Upper lobe of left lung (tissue), 6 donors: ENCODE measurements at places on chromosomes 11 and 22.
A peak's percentile ranks its signal among the peaks of the same experiment; 100 is the strongest.

GRCh38 chr11:19176629-19177186 lies 25.1 kb downstream of the CSRP3 start:
- no peak for DNase-seq

GRCh38 chr22:46528121-46528610 lies 9.3 kb downstream of the CELSR1 start:
- DNase-seq = peak; percentile 82

GRCh38 chr22:36930041-36930935 lies 16.9 kb downstream of the CSF2RB start:
- no peak for DNase-seq

DNA sequence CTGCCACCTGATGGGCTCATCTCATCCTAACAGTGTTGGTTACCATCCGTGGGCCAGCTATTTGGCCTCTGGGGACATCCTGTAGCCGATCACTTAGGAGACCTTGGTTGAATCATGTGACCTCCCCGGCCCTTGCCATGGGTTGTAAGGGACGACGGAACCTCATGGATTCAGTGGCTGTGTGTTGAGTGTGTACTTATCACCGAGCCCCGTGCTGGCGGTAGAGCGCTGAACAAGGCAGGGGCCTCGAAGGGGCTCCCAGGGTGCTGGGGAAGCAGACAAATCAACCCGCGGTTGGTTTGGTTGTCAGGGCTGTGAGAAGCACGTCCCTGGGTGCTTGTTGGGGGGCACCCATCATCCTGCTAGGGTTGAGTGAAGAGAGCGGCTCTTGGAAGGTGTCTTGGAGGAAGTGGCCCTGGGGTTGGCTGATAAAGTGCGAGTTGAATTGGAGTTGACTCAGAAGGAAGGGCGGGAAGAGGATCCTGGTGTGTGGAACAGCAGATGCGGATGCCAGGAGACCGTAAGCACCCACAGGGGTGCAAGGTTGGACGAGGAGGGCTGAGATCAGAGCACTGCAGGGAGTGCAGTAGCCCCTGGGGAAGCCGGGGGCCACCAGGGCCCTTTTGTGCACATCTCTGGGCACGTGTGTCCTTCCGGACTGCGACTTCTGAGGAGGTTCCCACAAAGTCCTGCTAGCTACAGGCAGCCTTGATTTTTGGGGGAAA lies 53.6 kb downstream of the MPPED1 start:
- no peak for DNase-seq

DNA sequence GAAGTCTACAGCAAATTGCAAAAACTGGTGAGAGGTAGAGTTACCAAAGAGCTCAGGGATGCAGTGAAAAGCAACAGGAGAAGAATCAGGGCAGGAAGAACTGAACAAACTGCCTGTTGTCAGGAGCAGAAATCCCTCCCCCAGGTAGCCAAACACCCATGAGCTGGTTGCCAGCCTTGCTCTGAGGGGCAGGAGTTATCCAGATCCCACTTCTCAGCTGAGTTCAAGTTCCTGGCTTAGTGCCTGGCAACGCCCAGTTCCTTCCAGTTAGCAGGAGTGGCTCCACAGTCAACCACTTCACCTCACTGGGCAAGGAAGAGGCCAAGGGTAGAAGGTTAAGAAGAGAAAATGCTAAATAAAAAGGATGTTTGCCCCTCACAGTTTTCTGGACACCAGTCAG lies 1.9 kb upstream of the MPZL2 start:
- no peak for DNase-seq

GRCh38 chr22:25930083-25930482 lies 188.1 kb downstream of the MYO18B start:
- DNase-seq = no peak

DNA sequence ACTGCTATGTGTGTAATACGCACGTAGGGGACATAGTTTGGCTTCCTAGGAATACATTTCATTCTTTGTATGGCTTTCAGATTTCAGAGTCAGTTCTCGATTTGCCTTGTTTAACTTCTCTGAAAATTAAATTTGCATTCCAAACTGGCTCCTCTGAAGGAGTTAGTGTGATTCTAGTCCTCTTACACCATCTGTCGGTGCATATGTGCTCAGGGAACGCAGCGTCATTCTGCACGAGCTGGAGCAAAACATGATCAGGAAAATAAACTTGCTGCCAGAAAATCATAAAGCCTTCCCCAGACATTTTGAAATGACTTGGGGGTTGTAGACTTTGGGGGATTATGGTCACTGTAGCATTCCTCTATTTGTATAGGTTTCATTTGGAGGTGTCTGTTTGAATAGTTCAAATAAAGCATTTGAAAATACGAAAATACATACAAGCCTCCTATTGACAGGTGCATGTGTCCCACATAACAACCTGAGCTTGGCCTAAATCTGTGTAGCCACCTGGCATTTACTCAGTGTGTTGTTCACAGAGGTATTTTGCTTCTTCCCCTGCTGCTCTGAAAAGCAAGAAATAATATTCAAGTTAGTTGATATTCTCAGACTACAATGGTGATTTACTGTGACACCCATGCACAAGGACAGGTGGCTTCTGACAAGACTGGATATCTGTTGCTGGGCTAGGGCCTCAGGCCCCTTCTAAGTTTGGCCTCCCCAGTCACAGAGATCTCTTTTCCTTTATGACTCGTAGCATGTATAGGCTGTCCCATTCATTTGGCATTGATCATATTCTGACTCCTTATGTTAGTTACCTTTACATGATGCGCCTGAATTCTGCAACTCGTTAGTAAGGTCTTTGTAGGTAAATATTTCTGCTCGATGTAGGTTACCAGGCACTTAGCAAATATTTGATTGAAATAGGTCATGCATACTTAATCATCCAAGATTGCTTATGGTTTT lies 81.6 kb upstream of the SORL1-AS1 start:
- DNase-seq = no peak

GRCh38 chr11:20415432-20415831 lies 27.9 kb downstream of the PRMT3 start:
- no peak for DNase-seq

DNA sequence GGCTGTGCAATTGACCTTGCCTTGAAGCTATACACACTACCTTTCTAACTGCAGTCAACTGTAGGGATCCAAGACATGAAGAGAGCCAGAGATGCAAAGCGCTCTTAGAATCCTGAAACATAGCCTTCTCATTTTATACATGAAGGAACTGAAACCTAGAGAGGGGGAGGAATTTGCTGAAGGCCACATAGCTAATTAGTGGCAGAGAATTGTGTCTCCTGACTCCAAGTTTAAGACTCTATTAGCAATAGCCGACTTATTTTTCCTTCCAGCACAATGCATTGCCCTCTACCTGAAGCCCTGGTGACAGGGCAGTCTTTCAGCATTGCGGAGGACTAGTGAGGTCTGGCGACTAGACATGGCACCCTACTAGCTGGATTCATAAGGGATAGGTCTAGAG lies 727.0 kb upstream of the ANO5 start:
- DNase-seq = no peak

GRCh38 chr11:12089473-12089872 lies 20.9 kb upstream of the MICAL2 start:
- DNase-seq = no peak

DNA sequence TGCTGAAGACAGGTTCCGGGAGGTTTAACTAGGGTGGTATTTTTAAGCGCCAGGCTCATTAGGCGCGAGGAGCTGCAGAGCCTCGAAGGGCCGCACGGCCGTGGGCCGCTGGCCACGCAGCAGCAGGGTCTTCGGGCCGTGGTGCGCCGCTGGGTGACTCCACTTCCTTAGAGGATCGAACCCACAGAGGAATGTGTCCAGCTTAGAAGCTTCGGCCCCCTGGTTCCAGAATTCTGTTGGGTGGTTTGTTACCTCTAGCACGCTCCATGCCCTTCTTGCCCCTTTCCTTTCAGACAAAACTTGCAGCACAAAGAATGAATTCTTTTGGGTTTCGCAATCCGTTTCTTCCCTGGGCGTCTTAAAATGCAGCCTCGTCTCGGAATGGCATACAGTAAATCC lies 773 bp upstream of the PATL1 start:
- DNase-seq = peak; percentile 90

DNA sequence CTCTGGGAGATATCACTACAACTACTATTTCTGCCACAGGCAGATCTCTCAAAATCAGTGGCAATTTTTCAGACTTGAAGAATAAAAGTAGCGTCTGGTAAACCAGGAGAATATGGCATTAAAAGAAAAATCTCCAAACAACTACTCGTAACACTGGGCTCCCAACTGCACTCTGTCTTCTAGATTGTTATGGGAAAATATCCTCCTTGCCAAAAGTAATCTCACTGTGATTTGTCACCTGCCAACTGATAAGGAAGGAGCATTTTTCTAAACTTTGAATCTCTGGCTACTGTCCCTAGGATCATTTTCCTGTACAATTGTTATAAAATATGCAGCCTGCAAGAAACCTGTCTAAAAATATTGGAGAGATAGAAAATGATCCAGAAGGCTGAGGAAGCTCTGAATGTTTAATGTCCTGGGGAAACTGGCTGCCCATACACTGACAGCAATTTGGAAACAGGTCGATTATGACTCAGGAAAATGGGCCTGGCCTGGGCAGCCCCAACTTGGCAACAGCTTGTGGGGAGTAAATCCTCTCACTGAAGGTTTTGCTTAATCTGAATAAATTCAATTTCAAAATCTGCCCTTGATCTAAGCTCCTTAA lies 90.5 kb upstream of the DBX1 start:
- no peak for DNase-seq

GRCh38 chr11:37141707-37142106 lies 543.7 kb upstream of the RAG2 start:
- no peak for DNase-seq

GRCh38 chr11:5171856-5172255 lies 17.3 kb upstream of the OR52A1 start:
- DNase-seq = no peak

GRCh38 chr11:2779981-2780849 lies 80.4 kb upstream of the KCNQ1OT1 start:
- peak; percentile 63 for DNase-seq

GRCh38 chr11:117230999-117231841 lies 653 bp downstream of the PCSK7 start:
- no peak for DNase-seq

DNA sequence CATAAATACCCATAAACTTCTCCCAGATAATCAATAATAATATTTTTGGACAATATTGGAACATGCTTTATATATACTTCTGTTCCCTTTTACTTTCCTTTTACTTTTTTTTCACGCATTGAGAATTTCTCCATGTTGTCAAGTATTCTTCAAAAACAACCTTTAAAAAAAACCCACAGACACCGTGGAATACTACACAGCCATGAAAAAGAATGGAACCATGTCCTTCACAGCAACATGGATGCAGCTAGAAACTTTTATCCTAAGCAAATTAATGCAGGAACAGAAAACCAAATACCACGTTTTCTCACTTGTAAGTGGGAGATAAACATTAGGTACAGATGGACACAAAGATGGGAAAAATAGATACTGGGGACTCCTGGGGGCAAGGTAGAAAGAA lies 854.7 kb downstream of the TBC1D22A start:
- DNase-seq = no peak

GRCh38 chr11:80846979-80847378 lies 1406.1 kb upstream of the TENM4 start:
- DNase-seq = no peak

DNA sequence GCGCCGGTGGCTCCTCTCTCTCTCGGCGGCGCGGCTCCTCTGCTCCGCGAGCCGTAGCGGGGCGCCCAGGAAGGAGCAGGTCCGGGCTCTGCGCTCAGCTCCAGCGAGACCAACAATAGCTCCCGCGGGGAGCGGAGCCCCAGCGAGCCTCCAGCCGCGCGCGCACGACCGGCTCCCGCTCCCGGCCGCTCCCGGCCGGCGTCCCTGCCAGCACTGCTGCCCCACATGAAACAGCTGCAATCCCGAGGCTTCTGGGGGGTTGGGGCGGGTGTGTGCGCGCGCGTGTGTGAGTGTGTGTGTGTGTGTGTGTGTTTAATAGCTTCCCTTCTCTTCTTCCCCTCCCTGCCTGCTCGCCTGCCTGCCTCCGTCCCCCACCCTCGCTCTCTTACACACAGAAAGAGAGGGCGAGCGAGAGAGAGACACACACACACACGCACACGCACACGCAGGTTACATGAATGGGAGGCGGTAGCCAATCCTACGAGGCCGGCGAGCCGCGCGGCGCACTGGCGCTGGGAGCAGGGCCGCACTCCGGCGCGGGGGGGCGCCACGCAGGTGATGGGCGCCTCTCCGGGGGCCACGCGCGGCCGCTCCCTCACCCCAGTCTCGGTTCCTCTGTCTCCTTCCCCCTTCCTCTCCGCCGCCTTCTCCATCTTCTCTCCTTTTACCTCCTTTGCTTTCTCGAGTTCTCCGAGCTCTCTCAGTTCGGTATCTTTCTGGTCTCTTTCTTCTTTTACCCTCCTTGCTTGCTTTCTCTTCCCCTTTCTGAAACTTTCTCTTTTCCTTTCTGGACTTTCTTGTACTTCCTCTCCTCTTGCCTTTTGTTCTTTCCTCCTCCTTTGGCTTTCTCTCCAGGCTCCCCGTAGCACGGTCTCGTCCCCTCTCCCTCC lies at the start of gene TENM4:
Gene TENM4, minus strand, starts transcription at position 460 of the 890 bp plus-strand sequence. CDS start 371,086 bp downstream, outside the sequence.
- DNase-seq = peak; percentile 21

DNA sequence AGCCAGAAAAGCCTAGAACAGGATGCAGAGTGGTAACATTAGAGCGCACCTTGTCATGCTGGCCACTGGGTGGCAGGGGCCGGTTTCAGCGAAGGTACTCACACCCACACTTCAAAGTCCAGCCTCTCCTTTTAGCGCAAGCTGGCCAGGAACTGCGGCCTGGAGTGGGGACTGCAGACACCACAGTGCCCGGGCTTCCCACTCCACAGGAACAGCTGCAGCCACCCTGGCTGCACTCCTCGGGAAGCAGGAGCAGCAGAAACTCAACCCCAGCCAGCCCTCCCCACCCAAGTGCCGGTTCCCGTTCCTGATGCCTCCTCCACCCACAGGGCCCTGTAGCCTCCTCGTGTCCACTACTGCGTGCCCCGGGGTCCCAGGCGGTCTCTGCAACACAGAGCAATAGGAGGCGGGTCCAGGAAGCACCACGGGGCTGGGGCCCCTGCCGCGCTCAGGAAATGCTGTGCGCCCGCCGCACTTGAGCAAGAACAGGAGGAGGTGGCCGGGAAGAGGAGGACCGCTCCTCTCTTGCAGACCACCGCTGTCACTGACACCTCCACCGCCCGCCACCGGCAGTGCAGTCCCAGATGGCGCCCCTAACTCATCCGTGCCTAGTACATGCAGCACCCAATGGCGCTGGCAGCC lies 2.2 kb downstream of the RFPL2 start:
- DNase-seq = peak; percentile 84

DNA sequence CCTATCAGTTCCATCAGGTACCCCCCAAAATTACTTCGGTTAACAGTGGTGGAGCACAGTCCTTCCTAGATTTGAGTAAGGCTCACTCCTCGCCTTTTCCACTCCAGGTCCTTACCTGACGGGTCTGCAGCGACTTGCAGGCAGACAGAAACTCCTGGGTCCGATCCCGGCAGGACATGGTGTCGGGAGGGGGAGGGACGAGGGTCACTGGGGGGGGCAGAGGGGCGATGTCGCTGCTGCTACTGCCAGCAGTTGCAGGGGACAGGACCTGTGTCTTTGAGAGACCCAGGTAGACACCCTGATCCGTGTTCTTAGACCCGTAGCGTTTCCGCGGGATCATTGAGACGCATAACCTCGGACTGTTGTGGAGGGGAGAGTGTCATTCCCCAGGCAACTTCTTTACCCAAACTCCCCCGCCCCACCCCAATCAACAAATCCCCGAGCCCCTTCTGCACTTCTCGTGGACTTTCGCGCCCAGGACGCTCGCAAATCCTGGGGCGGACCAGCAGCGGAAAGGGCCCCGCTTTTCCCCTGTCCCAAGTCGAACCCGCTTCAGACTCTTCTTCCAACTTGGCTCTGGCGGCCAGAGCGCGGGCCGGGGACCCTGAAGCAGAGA lies 839 bp downstream of the STX5 start:
- DNase-seq = no peak
